Islet precursor cell (in vitro differentiated cells): ENCODE measurements at places on chromosomes 7 and 10.

DNA sequence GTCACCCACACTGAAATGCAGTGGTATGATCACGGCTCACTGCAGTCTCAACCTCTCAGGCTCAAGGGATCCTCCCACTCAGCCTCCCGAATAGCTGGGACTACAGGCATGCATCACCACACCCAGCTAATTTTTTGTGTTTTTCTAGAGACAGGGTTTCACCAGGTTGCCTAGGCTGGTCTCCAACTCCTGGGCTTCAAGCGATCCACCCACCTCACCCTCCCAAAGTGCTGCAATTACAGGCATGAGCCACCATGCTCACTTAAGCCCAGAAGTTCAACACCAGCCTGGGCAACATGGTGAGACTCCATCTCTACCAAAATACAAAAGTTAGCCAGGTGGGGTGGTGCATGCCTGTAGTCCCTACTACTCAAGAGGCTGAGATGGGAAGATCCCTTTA, 33.5 kb downstream of the GDI2 start:
- peak; percentile 58 for DNase-seq

- no peak for DNase-seq
These were observed 9.7 kb downstream of the CACUL1 start for GRCh38 chr10:118745056-118745455.

- DNase-seq = no peak
These were observed 125.4 kb upstream of the NPVF start for GRCh38 chr7:25353732-25354131.

DNA sequence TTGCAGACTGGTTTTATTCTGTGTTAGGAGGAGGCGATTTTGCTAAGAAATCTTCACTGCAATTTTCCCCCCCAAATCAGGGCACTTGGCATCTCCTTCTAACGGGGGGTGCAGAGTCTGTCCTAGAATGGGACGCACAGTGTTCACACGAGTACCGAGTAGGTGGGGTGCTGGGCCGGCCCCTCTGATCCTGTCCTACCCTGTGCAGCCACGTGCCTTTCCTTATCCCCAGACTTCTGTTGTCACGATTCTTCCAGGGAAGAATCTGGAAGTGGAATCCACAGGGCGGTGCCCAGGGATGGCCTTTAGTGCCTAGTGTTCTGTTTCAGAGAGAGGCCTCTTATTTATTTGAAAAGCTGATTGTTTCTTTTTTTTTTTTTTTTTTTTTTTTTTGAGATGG, 16.4 kb downstream of the CUX1 start:
- peak; percentile 40 for DNase-seq

DNA sequence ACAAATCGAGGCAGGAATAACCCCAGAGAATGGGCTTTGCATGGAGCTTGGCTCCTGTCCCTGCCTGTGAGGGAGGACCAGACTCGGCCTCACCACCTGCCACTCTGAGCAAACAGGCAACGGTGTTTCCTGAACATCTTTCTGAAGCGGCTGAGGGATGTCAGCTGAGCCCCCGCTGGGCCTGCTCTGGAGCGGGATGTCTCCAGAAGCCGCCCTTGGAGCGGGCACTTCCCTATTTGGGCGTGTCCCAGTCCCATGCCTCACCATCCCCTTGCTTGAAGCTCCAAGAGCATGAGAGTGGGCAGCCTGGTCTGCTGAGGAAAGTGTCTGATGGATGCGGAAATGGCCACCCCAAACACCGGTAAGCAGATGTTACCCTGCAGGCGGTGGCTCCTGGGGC, 10.2 kb downstream of the ALKBH4 start:
- DNase-seq = peak; percentile 48

DNA sequence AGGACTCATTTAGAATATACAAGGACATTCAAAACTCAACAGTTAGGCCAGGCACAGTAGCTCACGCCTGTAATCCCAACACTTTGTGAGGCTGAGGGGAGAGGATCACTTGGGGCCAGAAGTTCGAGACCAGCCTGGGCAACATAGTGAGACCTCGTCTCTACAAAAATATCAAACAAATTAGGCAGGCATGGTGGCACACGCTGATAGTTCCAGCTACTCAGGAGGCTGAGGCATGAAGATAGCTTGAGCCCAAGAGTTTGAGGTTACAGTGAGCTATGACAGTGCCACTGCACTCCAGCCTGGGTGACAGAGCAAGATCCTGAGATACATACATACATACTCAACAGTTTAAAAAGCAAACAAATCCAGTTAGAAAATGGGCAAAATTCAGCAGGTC, 44.9 kb downstream of the GNA12 start:
- peak; percentile 32 for DNase-seq

- DNase-seq = no peak
These were observed 53.9 kb downstream of the CUBN start for GRCh38 chr10:17075533-17076359.

DNA sequence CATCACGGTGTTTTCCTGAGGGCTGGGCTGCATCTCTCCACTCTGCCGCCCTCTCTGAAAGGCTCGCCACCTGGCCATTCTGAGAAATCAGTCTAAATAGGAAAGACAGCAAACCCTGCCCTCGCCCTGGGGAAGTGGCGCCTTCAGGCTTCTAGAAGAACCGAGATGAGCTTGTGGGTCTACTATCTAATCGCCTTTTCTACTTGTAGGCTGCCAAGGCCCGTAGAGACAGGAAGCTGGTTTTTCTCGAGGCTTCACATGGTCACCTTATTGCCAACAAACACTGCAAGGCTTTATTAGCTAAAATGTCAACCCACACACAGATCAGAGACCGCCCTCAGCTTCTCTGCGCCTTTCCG, 21.4 kb downstream of the LAT2 start:
- no peak for DNase-seq

- no peak for DNase-seq
These were observed 32.7 kb upstream of the FZD8 start for GRCh38 chr10:35674843-35675242.

- no peak for DNase-seq
These were observed 421.4 kb downstream of the PLXDC2 start for GRCh38 chr10:20237586-20237985.

GRCh38 chr7:107236862-107237261, 68.1 kb downstream of the HBP1 start:
- DNase-seq = no peak

- DNase-seq = no peak
These were observed 148.9 kb upstream of the GLI3 start for GRCh38 chr7:42385912-42386311.

GRCh38 chr7:136976504-136977251, 108.2 kb downstream of the CHRM2 start:
- DNase-seq = no peak

GRCh38 chr7:140697447-140698143, 1.1 kb downstream of the NDUFB2 start:
- DNase-seq = peak; percentile 41

- DNase-seq = no peak
These were observed 337.3 kb upstream of the MAGI2 start for GRCh38 chr7:79790656-79791262.

GRCh38 chr10:123382491-123382890, 228.3 kb downstream of the BUB3 start:
- DNase-seq = no peak

DNA sequence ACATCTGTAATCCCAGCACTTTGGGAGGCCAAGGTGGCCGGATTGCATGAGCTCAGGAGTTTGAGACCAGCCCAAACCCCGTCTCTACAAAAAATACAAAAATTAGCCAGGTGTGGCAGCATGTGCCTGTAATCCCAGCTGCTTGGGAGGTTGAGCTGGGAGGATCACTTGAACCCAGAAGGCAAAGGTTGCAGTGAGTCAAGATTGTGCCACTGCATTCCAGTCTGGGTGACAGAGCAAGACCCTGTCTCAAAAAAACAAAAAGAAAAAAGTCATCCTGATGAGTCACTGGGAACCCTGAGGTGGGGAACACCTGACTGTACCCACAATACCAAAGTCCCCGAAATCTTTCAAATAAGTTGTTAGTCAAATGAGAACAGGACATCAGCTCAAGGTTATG, 80.0 kb downstream of the NEBL start:
- no peak for DNase-seq

DNA sequence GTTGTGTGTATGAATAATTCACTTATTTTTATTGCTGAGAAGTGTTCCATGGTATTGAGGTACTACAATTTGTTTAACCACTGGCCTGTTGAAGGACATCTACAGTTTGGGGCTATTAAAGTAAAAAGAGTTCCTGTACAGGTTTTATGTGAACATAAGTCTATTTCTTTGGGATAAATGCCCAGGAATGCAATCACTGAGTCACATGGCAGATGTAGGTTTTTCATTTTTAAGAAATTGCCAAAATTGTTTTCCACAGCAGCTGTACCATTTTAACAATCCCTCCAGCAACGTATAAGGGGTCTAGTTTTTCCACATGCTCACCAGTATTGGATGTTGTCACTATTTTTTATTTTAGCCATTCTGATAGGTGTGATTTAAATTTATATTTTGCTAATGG, 243.9 kb downstream of the TNS3 start:
- DNase-seq = no peak

GRCh38 chr10:132721725-132722124, 64.2 kb downstream of the NKX6-2 start:
- no peak for DNase-seq

DNA sequence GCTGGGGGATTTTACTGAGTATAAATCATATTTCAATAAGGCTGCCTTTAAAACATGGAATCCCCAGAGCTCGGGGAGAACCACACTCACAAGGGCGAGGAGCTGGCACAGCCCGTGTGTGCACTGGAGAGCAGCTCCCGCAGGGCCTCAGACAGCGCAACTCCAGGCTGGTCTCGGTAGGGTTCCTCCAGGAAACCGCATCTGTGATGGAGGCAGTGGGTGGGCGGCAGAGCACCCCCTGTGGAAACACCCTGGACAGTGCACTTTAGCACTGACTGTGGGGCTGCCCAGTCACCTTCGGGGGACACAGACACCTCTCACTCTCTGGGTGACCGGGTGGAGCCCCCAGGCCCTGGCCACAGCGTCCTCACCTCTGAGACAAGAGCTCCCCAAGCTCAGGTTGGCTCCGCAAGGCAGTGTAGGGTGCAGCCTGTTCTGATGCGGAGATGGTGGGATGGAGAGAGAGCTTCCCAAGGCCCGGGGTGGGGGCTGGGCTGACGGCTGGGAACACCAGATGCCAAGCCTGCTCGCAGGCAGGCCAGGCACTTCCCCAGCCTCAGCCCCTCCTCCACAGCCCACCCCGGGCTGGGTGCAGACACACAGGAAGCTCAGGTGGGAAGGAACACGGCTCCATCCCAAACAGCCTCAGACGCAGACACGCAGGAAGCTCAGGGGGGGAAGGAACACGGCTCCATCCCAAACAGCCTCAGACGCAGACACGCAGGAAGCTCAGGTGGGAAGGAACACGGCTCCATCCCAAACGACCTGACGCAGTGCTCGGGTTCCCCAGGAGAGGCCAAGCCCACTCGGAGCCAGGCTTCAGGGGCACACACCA, 224.4 kb downstream of the MAD1L1 start:
- peak; percentile 52 for DNase-seq

DNA sequence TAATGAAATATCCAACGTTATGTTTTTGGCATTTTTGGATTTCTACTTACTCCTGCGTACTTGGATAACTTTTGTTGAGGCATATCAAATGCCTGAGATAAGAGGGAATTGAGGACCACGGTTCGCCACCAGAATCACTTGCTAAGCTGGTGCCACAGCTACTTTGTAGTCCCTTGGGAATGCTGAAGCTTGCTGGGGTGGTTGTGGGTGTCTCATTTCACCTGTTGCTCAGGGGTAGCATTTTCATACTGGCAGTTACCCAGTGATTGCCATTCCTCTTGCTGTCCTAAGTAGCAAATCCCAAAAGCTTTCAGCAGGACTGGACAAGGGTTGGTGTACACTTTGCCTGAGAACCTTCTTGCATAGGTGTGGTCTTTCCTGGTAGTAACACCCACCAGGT, 75.2 kb downstream of the CREB5 start:
- no peak for DNase-seq

DNA sequence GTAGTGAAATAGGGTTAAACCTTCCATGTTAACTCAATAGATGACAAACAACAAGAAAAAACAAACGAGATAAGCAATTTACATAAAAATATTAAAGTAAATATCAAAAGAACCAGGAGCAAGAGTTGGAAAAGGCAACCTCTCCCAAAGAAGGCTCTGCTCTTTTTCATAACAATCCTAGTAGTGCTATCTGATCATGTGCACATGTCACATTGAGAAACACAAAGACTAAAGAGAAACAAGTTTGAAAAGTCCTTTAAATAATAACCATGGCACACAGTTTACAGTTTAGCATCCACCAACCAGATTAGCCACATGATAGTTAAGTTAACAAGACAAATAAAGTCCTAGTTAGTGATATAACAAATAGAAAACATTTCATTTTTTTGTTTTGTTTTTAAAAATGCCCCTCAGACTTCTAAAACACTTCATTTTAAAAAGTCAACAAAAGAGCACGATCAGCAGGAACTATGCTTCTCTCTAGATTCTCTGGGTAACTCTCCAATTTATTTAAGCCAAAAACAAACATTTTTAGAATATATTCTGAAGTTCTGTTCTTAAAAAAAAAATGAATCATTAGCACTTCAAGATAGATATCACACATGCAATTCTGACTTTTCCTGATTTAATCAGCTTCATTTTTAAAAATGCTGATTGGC, 110.4 kb downstream of the PARD3 start:
- DNase-seq = no peak

DNA sequence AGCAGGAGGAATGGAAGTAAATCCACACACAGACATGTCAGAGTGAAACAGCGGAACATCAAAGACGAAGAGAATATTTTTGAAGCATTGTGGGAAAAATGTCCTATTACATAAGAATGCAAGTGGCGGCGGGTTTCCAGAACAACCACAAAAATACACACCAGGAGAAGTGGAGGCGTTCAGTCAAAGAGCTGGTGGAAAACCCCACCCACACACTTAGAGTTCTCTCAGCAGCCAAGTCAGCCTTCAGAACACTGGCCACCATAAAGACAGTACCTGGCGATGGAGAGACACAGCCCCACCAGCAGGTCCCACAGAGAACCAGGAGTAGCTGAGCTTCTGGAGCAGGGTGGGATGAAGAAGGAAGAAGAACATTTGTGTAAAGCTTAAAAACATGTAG, 23.7 kb downstream of the NKX6-2 start:
- DNase-seq = no peak

DNA sequence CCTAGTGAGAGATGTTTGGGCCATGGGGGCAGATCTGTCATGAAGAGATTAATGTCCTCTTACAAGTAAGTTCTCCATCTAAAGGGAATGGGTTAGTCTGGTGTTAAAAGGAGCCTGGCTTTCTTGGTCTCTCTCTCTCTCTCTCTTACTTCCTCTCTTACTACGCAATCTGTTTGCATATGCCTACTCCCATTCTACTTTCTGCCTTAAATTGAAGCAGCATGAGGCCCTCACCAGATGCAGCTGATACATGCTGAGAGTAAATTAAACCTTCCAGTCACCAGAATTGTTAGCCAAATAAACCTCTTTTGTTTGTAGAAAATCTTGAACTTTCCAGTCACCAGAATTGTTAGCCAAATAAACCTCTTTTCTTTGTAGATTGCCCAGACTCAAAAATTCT, 884.1 kb downstream of the NRG3 start:
- DNase-seq = no peak

DNA sequence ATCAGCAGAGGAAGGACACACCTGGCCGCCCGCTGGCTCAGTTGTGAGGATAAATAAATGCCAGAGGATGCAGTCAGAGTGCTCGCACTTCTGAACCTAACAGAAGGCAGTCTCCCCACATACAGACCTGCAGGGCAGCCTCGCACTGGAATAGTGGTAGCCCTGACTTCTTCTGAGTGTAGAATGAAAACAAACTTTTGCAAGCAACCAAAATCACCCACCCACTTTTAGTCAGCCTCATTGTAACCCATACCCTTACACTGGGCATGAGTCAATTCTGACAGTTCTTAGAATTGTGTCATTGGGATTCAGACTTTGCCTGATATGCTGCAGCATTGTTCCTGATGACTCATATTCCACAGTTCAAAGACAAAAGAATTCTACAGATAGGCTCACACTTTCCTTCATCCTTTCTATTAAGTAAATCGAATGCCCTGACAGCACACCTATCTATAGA, 167.0 kb upstream of the CDK1 start:
- DNase-seq = peak; percentile 57
